Retinal pigment epithelial cell (primary cell): ENCODE measurements at places on chromosomes 7 and 10.

DNA sequence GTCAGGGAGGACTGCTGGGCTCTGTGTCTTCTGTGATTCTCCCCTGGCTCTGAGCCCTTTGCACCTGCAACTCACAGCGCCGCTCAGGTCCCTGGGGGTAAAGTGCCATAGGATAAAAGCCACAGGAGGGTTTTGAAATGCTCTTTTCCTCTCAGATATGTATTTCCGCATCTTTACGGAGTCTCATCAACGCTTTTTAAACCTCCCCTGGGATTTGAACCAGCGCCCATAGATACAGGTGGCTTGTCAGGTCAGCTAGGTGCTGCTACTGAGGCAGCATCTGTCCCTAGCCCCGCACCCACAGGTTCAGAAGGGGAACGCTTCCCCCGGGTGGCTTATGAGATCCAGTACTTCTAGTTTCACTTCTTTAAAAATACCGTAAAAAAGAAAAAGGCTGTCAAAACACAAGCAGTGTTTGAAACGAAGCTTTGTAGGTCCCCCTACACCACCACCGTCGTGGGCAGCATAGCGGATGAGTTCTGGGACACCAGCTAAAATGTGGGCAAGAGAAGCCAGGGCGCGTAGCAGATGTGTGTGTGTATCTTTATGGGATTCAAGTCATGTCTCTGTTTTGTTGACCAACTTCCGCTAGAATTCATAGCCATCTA is 173.5 kb downstream of the CUX1 start:
- no peak for DNase-seq

DNA sequence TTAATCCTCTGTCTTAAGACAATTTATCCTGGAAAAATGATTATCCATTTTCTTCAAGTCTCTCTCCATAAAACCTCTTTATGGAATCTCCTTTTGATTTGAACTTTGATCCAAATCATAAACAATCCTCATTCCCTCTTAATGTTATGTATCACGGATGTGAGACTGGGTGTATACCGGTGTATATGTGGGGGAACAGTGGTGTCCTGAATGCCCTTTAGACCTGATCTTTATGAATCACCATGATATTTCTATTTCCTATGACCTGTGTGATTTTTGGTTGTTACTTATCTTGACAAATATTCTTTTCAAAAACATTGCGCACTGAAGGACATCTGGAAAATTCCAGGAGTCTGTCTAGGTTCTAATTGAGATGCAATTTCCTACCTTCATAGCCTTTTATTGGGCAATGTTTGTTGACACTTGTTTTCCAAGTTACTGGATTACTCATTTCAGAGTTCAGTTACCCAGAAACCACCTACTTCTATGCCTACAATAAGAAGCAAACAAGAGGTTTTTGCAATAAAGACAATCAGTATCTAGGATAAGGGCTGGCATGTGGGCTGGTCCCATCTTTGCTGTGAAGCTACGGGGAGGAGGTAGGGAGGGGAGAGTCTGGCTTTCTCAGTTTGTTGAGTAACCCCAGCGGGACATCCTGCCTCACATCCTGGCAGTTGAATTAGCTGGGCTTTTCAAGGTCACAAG is 190.4 kb downstream of the CTTNBP2 start:
- DNase-seq: no peak

- DNase-seq: no peak
Observed at GRCh38 chr10:70759781-70760180, 25.4 kb downstream of the TBATA start.

- DNase-seq: no peak
Observed at GRCh38 chr7:155483868-155484325, 26.0 kb downstream of the EN2 start.
